ENCODE measurements at places on chromosomes 1 and 21. TPM values are rescaled to one million over a fixed set of nuclear protein-coding genes. Genes with fewer than 3 reads are reported as not detected.

GRCh38 chr1:178940068-178940765, 69.3 kb upstream of the ANGPTL1 start:
- DNase-seq = no peak

The MIS18A gene
- 6.9 TPM for total RNA-seq

The PRELP gene
- 0.41 TPM for total RNA-seq

The PTPRC gene
- 2.9 TPM for total RNA-seq

DNA sequence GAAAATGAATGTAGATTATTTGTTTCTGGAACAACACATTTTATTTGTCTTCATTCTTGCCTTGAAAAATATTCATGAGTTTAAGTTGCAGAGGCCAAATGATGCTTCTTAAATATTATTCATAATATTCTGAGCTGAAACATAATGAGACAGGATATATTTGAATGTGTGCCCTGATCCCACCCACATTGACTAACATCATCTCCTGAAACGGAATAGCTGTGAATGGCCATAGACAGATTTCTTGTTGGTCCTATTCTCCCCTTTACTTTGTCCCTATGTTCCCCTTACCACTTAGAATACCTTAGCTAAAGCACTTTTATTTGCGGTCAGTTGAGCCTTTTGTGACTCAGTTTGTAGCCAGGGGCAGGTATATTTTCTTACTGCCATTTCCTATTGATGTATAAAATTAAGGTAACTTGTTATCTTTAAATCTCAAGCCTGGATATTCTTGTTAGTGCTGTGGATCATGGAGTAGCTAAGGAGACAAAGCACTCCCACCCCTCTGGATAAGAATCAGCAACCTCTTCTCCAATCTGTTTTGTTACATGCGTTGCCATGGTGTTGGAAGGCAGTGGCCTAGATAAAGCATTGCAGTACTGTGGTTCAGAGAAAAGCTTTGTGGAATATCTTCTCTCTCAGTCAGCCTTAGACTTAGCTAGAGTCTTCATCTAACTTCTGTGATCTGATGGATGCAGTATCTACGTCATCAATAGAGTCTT, 478.5 kb upstream of the DEPDC1 start:
- no peak for DNase-seq

The GUCA2A gene
- total RNA-seq = not detected

The AMY2A gene
- not detected for total RNA-seq

The OR2L13 gene
- total RNA-seq = 1.6 TPM

GRCh38 chr1:72635719-72636118, 353.4 kb upstream of the NEGR1 start:
- DNase-seq = no peak

- no peak for DNase-seq
Observed at GRCh38 chr1:84078108-84078841, 65.8 kb upstream of the PRKACB start.

The DPH5 gene
- 40.8 TPM for total RNA-seq

Measured in frontal cortex (tissue), 4 donors.